ENCODE measurements at places on chromosomes 2 and 18.

- DNase-seq = no peak
Observed at GRCh38 chr2:205511221-205511620, 171.1 kb upstream of the NRP2 start.

GRCh38 chr18:312415-312814 is 44.6 kb upstream of the THOC1 start:
- DNase-seq = no peak

- no peak for DNase-seq
Observed at GRCh38 chr2:31886700-31887099, 124.1 kb downstream of the MEMO1 start.

DNA sequence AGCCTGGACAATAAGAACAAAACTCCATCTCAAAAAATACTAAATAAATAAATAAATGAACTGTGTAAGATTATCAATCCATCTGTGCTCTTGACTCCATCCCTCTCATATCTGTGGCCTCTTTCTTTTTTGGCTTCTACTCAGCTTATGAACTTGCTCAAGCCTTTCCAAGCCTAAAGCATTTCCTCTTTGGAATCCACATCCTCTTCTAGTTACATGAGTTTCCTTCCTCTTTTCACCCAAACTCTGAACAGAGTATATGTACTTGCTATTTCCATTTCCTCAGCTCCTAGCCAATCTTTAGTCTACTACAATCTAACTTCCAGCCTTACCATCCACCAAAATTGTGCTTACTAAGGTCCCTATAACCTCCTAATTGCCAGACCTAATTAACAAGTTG is 2.5 kb upstream of the DNAJC10 start:
- DNase-seq = no peak

DNA sequence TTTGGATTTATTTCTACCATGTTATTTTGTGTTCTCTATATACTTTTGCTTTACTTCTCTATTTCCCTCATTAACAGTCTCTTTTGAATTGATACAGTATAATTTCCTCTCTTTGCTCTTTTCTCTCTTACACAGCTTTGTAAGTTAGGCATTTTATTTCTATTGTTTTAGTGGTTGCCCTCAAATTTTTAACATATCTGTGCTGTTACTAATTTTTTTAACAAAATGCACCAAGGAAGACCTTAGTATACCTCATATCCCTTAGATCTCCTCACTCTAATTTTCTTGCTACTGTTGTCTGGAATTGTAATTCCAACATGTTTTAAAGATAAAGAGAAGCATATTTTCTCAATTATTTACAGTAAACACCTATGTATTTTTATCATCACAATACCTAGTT is 416.8 kb upstream of the SLC14A2 start:
- DNase-seq = no peak

DNA sequence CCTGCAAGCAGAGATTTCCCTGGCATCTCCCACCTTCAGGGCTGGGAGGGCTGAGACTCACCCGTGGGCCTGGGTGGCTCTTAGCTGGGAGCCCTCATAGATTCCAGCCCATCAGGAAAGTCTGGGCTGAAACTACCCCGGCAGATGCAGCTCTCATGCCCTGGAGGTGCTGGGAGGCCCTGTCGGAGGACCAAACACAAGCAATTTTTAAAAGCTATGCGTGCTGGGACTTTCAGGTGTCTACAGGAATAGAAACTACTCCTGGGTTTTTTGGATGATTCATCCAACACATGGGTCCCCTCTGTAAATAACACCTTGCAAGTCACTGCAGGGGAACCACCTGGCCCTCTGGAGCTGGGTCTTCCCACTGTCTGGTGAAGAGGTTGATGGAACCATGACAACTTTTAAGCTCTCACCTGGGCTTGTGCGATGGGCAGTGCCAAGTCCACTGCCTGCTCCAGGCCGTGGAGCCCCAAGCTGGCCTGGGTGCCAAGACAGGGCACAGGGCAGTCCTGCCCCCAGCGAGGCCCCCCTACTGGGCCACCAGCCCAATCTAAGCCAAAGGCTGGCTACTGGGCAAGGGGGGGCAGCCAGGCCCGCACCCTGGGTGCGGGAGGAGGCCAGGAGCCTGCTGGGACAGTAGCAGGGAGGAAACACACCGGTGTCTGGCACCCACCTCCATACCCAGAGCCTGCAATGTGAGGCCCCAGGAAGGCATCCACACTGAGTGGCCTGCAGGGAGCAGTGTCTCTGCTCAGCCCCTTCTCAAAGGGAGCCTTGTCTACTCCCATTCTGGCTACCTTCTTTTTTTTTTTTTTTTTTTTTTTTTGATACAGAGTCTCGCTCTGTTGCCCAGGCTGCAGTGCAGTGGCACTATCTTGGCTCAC is 1.1 kb upstream of the GPR55 start:
- DNase-seq = no peak

DNA sequence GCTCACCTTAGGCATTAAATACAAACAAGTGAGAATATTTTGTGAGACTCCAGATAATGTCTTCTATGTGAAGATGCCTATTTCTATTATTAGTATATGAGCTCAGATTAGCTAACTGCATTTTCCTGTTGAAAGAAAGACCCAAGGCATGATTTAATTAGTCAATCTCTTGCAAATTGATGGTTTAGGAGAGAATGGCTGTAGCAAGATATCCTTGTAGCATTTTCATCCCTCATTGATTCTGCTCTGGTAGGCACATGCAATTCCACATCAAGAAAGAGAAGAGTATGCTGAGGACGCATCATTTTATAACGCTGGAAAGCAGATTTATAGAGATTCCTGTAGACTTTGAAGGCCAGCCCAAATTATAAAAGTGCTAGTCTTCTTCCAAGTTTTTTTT is 332.0 kb downstream of the SOX11 start:
- no peak for DNase-seq

DNA sequence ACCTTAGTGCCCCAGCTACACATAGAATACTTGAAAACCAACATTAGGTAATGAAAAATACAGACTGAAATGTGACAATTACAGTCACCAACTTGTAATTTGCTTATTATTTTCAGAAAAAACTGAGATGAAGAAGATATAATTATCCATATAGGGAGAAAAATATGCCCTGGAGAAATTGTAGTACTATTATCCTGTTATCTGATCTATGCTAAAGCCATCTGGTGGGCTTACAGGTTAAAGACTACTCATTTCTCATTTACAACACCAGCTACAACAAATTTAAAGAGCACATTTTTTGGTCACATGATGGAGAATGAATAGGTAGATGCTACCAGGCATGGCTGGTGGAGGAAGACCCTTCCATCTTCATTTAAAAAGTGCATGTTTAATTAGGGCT is 79.6 kb upstream of the NYAP2 start:
- no peak for DNase-seq

- no peak for DNase-seq
Observed at GRCh38 chr2:23432531-23432930, 47.6 kb downstream of the KLHL29 start.

GRCh38 chr2:119253760-119254600 is 30.3 kb downstream of the STEAP3 start:
- no peak for DNase-seq

DNA sequence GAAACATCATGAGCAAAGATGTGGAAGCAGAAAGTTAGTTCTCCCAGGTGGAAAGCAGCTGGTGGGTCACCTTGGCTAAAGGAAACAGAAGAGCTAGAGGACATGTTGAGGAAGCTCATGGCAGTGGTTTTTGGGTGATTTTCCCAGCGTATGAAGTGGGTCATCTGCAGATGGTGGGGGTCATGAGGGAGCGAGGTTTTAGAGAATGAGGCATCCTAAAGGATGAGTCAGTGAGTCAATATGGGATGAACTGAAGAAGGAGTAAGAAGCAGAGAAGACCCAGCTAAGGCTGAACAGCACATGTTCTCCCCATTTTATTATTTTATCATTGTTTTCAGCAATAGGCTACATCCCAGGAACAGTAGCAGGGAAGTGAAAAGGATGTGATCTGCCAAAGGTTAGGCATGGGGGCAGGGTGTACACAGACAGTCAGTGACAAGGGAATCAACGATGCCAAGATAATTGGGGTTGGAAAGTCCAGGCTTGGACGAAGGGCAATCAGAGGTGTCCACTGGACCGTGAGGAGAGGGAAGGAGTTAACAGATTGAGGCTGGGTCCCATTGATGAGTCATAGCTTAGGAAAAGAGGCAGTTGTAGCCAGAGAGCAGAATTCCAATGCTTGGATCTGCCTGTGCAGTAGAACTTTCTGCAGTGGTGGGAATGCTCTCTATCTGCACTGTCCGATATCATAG is 289.3 kb upstream of the RAB12 start:
- DNase-seq = no peak

DNA sequence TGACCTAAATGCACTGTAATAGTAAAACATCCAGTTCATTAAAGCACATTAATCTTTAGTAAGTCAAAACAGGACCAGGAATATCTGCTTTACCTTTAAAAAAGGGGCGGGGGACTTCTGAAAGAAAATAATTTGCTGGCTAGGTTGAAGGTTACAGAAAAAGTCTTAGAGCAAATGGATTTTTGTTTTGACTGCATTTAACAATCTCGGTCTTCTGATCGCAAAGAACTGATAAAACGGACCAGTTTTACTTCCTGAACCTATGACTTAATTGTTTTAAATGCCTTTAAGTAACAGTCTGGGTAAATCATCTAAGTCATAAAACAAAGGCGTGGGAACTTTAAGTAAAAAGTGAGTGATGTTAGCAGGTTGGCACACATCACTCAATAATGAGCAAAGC is 783 bp downstream of the BUB1 start:
- DNase-seq = no peak

DNA sequence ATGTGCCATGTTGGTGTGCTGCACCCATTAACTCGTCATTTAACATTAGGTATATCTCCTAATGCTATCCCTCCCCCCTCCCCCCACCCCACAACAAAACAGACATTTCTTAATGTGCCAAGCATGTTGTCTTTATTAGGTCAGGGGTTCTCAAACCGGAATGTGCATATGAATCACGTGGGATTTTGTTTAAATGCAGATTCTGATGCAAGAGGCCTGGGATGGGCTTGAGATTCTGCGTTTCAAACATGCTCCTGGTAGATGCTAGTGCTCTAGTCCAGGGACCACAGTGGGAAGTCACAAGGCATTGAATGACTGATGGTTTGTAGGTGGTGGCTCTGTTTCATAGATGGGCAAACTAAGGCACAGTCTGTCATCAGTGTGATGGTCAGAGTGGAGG is 184.7 kb downstream of the SMAD7 start:
- no peak for DNase-seq

DNA sequence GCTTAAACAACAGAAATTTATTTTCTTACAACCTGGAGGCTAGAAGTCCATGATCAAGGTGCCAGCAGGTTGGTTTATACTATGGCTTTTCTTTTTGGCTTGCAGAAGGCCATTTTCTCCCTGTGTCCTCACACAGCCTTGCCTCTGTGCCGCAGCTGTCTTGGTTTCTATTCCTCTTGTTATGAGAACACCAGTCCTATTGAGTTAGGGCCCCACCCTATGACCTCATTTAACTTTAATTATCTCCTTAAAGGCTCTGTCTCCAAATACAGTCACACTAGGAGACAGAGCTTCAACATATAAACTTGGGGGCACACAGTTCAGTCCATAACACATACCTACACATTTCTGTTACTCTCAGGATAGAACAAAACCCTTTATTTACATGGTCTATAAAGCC is 17.3 kb upstream of the RHOB start:
- DNase-seq = no peak

GRCh38 chr18:34694591-34695165 is 15.4 kb upstream of the DTNA start:
- DNase-seq = no peak

GRCh38 chr2:1538663-1539062 is 125.4 kb downstream of the TPO start:
- DNase-seq = no peak

DNA sequence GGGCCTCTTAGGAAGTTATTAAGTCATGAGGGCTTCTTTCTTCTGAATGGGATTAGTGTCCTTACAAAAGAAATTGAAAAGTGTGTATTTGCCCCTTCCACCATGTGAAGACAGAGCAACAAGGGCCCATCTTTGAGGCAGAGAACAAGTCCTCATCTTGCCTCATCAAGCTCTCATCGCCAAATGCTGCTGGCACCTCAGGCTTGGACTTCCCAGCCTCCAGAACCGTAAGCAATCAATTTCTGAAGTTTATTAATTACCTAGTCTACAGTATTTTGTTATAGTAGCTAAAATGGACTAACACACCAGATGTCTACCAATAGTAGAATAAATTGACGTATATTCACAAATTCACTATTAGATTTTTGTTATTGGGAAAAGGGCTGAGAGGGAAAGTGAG is 74.6 kb downstream of the CCDC148 start:
- DNase-seq = no peak

GRCh38 chr2:99888617-99889016 is 253.8 kb downstream of the AFF3 start:
- DNase-seq = no peak

DNA sequence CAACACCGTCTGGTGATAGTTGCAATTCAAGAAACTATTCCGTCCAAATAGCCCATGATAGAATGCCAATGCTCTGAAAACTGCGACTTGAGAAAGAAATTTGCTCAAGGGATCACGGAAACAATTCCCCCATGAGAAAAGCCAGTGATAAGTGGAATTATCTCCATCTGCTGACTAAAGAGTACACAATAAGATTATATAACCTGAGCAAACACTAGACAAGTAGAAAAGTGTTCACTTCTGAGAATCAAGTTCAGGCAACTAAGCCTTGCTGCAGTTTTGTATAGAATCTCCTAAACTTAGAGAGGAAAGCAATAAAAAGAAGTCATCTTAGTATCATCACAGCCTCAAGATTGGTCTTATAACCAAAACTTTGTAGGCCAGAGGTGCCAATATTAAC is 336.3 kb upstream of the NRXN1 start:
- DNase-seq = no peak

DNA sequence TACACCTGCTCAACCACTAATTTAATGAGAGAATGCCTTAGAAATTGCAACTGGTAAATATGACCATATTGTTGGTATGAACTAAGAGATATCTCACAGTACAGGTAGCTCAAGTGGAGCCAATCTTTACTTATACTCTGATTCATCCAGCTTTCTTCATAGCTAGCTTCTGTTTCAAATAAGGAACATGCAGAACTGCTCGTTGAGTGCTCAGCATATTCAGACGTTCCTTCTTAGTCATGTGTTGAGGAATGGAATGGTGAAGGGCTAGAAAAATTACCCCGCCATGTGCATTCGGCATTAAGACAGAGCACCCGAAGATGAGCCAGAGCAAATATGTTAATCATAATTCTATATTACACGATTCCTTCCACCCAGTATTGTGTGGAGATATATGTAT is 144.0 kb upstream of the VRK2 start:
- DNase-seq = no peak

- no peak for DNase-seq
Observed at GRCh38 chr2:100744589-100744988, 75.3 kb upstream of the NPAS2 start.
